HCT116 (cell line): ENCODE measurements at places on chromosomes 3 and 15. TPM values are rescaled to one million over a fixed set of nuclear protein-coding genes. Genes with fewer than 3 reads are reported as not detected.

PIERCE2 gene
- 2.0 TPM for total RNA-seq

WDR93 gene
- total RNA-seq, result 0.42 TPM

DNA sequence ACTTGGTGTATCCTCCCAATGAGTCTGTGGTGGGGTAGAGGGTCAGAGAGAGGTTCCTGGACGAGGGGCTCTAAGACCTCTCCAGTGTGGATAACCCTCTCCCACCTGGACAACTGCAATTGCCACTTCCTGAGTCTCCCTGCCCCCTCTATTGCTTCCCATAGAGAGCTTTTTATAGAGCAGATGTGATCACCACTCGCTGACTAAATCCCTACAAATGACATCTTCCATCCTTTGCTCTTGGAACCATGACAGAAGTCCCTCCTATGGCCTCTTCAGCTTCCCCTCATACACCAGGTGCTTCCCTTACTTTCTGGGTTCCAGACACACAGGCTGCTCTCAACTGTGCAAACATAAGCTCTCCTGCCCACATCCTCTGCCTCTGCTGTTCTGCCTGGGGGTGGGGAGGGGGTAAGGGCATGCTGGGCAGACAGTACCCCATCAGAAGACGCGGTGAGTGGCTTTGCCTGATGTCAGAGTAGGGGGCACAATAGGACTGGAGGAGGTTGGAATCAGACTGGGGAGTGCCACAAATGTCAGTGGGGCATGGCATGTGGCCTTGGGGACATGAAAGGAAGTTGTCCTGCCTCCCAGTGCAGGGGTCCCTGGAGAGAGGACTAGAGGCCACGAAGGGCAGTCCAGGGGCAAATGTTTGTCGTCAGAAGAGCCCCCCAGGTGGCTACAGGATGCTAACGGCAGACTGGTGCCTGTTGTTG is 15.2 kb downstream of the ITIH3 start:
- no peak for DNase-seq

GRCh38 chr15:26889298-26889898 is 22.5 kb downstream of the GABRA5 start:
- peak; percentile 62 for DNase-seq

GRCh38 chr3:42745291-42745745 is 27.7 kb downstream of the CCDC13 start:
- no peak for DNase-seq

GAP43 gene
- not detected for total RNA-seq

DNA sequence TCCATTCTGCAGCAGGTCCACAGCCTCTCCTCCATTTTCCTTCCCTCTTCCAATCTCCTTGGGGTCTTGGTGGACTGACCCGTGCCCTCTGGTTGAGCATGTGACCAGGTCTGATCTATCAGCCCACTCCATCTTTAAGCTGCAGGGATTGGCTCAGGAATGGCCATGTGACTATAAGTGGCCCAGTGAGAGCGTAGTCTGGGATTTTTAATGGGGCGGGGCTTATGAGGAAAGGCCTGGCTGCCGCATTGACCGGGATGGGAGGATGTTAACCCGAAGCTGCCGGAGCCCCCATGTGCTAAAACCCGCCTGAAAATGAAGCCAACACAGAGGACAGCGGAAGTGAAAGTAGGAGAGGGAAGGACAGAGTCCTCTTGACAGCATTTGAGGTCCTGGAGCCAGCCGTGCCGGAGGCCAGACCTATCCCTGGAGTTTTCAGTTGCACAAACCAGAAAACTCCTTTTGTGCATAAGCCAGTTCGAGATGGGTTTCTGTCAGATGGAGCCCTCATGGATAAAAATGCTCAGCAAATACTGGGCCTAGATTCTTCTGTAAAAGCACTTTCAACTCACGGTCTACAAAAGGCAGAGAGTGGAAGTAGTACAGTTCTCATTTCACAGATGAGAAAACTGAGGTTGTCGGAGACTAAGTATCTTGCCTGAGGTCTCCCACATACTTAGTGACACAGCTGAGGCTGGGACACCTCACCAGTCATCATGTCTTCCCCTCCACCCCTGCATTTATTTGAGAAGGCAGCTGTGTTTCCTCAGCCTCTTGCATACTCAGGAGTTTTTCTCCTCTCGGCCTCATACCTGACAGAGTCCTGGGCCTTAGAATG is 61.9 kb downstream of the ATP2B2 start:
- DNase-seq, result no peak

CCRL2 gene
- total RNA-seq, result not detected

GPR149 gene
- total RNA-seq, result not detected

DNA sequence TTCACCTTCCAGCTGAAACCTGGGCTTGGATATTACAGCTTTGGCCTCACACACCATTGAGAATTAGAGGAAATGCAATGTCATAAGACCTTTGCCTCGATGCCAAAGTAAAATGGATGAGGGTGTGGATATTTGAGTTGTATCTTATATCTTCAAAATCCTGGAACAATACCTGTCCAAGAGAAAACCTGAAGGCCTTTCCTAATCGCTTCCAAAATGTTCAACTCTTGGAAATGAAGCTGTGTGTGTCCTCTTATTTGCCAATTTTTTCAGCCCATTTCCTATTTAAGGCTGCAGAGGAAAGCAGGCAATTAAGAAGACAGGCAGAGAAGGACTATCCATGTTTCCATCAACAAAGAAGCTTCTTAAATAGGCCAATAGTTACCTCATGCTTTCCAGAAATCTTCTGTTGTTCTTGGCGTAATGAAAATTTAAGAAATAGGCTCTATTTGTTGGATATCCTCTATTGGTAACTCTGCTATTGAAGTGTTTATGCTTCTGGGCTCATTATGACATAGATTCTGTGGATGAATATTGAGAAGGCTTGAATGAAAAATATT is 99.5 kb upstream of the ZBTB20 start:
- DNase-seq, result no peak

GRCh38 chr3:96865605-96866004 is 51.2 kb downstream of the EPHA6 start:
- DNase-seq, result no peak

PLA2G4D gene
- 0.34 TPM for total RNA-seq

- no peak for DNase-seq
Observed at GRCh38 chr15:77723756-77724155, 91.0 kb upstream of the LINGO1 start.

DNA sequence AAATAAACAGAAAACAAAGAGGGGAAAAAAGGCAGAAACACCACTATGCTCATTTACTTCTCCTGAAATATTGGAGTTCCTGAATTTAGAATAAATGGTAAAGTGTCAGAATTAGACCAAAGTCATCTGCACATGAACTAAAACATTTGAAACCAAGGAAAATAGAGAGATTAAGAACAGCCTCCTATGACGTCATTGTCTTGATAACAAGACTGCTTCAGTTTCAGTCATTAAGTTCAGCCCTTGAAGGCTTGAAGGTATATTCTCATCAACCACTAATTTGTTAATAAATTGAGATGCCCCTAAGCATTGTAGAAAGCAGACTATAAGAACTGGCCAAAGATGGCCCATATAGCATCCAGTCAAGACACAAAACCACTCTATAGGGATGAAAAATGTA is 2.5 kb downstream of the SUMF1 start:
- DNase-seq, result no peak

DNA sequence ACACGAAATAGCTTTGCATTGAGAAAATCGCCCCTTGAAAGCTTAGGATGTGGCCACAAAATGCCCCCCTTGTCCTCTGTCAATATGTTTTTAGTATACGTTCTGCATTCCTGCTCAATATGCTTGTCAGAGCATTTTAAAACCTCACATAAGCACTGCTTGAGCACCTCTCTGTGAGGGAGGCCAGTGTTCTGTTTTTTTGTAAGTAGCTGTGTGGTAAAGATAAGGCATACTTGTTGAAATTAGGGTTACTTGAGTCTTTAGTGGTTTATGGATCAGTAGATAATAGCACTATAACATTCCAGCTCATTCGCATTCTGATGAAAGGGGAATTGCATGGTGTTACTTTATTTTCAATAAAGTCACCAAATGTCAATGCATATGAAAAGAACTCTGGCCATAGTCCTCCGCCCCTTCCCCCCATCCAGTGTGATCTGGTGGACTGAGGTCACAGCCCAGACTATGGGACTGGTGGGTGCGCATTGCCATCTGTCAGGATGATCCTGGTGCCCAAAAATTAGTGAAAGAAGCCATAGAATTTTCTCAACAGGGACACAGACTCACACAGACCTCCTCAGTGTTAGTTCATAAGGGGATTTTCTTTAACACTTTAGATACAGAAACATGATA is 33.1 kb downstream of the IL1RAP start:
- no peak for DNase-seq

TMCO5A gene
- not detected for total RNA-seq

BFSP2 gene
- total RNA-seq, result not detected

GRCh38 chr15:100187677-100188076 is 154.1 kb downstream of the ADAMTS17 start:
- no peak for DNase-seq

MAGI1 gene
- total RNA-seq, result 38.6 TPM

DNA sequence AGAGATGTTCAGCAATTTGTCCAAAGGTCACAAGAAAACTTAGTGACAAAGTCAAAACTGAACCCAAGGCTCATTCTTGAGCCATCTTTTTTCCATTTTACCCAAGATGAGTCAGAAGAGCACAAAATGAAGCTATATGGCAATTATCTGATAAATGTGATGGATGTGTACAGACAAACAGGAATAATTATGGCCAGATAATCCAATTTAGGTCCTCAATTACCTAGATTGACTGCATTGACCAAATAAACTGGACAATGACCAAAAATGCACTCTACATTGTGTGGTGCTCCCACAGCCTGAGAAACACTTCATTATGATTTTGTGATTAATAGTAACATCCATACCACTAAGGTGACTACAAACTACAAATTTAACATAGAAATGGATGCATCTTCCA is 1105.8 kb downstream of the IGSF11 start:
- no peak for DNase-seq

GRCh38 chr3:60912142-60912541 is 339.1 kb downstream of the FHIT start:
- DNase-seq, result no peak

GRCh38 chr3:149547954-149548668 is 73.6 kb downstream of the TM4SF4 start:
- no peak for DNase-seq

DNA sequence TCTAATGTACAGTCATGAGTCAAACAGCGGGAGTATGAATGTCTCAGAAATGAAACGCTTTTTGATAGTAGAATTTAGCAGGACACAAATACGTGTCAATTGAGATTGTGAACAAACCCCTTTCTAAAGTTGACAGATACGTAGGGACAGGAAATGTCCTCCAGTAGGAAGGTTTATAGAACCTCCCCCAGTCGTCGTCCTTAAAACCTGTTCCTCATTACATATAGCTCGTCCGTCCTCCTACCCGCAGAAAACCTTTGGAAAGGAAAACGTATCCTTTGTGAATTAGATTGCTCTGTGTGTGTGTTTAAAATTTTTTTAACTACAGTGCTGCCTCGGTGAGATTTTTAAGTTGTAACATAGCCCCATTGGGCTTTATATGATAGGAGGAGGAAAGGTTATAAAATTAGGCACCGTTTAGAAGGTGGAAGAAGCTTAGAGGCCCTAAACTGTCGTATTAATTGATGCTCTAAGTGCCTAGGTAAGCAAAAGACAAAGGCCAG is 4.1 kb downstream of the UBE2E1 start:
- DNase-seq, result no peak

GRCh38 chr15:56199038-56199437 is 44.6 kb downstream of the RFX7 start:
- DNase-seq, result no peak

SI gene
- not detected for total RNA-seq

GRCh38 chr3:138673641-138674530 is 65.3 kb downstream of the FAIM start:
- no peak for DNase-seq

DNA sequence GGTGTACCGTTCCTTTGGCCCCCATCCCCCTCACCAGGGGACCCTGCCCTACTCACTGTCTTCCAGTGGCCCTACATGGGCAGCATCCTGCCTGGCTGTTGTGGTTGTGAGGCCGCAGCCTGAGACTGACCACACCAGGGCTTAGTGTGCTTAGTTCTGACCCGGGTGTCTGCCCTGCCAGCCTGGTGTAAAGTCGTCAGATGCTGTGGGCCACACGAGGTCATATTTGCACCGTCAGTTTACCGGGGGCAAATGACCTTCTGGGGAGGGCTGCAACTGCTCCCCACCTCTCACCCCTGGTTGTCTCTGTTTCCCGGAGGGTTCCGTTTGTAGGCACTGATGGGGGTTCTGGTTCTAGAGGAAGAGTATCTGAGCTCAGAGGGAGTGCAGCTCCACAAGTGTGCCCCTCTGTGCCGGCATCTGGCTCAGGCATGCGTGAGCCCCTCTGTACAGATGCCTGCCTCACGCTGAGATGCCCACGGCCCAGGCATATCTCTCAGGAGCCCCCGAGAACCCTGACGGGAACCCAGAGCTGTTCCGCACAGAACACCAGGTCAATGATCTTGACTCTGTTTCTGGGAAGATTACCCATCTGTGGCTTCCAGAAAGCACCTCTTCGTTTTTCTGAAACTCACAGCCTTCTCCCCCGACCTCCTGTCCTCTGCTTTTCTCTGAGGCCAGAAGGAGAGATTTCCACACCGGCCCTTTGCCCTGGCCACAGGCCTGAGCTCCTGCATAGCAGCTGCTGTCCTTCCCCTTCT is 19.2 kb downstream of the KLF13 start:
- no peak for DNase-seq

GRCh38 chr3:46599590-46599989 is 12.7 kb upstream of the FAM240A start:
- no peak for DNase-seq

- no peak for DNase-seq
Observed at GRCh38 chr3:35744419-35744818, 105.1 kb downstream of the ARPP21 start.

DNA sequence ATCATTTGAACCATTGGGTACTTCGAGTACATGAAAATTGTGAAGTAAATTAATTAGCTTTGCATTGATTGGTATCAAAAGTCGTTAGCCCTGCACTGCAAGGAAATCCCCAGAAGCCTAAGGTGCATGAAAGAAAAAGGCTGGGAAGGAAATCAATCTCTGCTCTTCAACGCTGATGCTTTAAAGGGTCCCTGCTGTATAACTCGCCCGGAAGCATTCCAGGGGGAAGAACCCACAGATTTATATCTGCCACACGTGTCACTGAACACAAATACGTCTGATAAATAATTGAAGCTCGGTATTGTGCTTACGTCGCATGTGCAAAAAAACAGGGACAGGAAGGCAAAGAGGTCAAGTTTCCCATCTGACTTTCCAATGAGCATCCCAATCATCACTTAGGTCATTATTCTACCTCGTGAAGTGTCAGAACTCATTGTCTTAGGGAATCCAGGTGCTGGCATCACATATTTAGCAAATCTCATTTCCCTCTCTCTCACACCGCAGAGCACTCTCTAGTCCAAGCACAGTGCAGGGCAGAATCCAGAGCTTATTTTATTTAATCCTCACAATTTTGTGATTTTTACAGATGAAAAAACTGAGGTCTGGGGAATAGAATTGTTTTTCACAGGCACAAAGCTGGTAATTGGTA is 804.4 kb upstream of the CFAP20DC start:
- DNase-seq, result no peak

- no peak for DNase-seq
Observed at GRCh38 chr15:86540840-86541467, 461.3 kb downstream of the AGBL1 start.

NOX5 gene
- 0.91 TPM for total RNA-seq

PFN2 gene
- 131 TPM for total RNA-seq

GRCh38 chr15:55789066-55789660 is 46.2 kb upstream of the PRTG start:
- peak; percentile 23 for DNase-seq

EPHB3 gene
- 6.5 TPM for total RNA-seq

GRCh38 chr3:98068824-98069223 is 18.1 kb upstream of the OR5AC2 start:
- DNase-seq, result peak; percentile 6

- no peak for DNase-seq
Observed at GRCh38 chr3:150278195-150278594, 129.9 kb upstream of the TSC22D2 start.
